ENCODE measurements at places on chromosomes 13 and 19.

GRCh38 chr13:65095161-65096082, 2134.7 kb downstream of the PCDH9 start:
- DNase-seq = no peak

GRCh38 chr13:34322014-34322742, 504.2 kb downstream of the RFC3 start:
- no peak for DNase-seq

- DNase-seq = no peak
Observed at GRCh38 chr19:4352701-4353121, 9.3 kb downstream of the MPND start.

DNA sequence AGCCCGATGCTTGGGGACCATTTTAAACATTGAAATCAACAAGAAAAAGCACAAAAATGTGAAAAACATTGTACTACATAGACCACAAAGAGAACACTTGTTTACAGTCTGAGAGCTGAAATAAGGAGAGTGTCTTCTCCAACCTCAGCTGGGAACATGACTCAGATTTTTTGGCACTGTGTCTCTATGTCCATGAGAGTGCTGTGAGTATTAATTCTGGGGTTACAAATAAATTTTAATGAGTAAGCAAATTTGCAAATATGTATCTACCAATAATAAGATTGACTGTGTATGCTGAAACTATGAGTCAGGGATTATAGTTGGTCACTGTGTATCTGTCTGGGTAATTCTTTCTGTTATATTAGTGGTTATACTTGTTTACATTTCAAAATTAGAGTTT, 174.0 kb downstream of the DCT start:
- DNase-seq = peak; percentile 21

- no peak for DNase-seq
Observed at GRCh38 chr19:48777720-48778119, 22.4 kb downstream of the FGF21 start.

GRCh38 chr13:76830805-76831204, 55.4 kb downstream of the KCTD12 start:
- no peak for DNase-seq

GRCh38 chr19:49447485-49448431, 3.9 kb downstream of the PIH1D1 start:
- DNase-seq = no peak

- DNase-seq = no peak
Observed at GRCh38 chr19:21109116-21109515, 27.1 kb downstream of the ZNF714 start.

GRCh38 chr19:8396563-8397203, 6.5 kb downstream of the RAB11B start:
- DNase-seq = no peak

All from brain pericyte (primary cell).